ENCODE measurements at places on chromosomes 6 and 20.

GRCh38 chr20:60990061-60990460, 262.0 kb upstream of the CDH4 start:
- no peak for DNase-seq

DNA sequence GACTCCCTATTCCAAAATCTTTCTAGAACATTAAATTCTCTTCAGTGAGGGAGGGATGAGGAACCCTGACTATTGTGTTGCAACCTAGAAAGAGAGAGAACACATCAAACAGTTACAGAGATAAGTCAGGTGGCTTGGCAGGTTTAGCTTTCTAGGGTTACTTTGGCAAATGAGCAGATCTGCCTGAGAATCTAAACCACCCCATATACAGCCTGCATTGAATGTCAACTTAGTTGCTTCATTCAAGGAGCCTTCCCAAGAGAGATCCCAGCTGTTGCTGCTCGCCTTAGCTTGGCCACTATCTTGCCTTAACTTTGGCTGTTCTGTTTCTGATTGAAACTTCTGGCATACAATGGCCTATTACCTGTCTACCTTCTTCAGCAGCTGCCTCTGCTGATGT, 74.7 kb upstream of the TCF21 start:
- DNase-seq = no peak

GRCh38 chr6:91633374-91634111, 1046.7 kb upstream of the MAP3K7 start:
- peak; percentile 24 for DNase-seq

DNA sequence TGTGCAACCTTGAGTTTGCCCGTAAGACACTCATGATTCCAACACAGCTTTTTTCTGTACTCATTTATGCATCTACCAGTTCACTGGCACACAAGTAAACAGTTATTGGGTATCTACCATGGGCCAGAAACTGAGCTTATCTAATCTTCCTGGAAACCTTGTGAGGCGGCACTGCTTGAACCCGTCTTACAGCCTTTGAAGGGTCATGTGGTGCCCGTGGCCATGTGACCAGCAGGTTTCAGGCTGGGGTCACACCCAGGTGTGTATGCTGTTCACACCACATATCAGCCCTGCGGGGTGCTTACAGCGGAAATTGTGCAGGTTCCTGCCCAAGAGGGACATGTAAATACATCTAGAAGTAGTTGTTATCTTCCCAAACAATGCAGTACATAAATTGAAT, 6.1 kb downstream of the THBD start:
- no peak for DNase-seq

- no peak for DNase-seq
These were observed 553.5 kb downstream of the PKHD1 start for GRCh38 chr6:51533962-51534361.

DNA sequence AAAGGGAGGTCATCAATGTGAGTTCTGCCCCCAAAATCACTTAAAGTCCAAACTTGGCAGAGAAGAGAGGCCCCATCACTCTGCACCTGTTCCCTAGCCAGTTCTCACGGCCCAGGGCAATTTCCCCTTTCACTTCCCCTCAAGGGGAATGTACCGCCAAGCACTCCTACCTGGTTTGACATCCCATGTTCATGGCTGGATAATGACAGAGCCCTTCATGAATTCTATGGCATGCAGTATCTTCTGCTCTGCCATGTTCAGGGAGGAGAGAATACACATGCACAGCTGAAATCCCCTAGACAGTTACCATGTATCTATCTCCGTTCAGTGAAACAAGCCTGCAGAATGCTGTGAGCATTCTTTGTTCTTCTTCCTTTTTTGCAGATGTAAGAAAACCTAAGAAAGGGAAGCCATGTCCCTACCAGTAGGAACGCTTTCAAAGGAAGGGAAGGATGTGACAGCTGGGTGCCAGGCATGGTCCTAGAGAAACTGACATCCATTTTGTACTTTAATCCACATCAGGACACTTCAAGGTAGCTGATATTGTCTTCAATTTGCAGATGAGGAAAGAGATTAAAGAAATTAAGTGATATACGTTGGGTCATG, 79.8 kb upstream of the ARID1B start:
- no peak for DNase-seq

GRCh38 chr20:46998477-46999240, 104.0 kb downstream of the EYA2 start:
- DNase-seq = no peak
